ENCODE measurements at places on chromosomes 16 and 17.

- ATAC-seq = no peak
These were observed 126.2 kb upstream of the WSCD1 start for GRCh38 chr17:5943982-5944381.

GRCh38 chr17:4903051-4903818 lies at the start of gene CHRNE:
CHRNE (minus strand) TSS chr17:4903098; CDS start chr17:4903063, 35 bp downstream.
- peak; percentile 27 for ATAC-seq

DNA sequence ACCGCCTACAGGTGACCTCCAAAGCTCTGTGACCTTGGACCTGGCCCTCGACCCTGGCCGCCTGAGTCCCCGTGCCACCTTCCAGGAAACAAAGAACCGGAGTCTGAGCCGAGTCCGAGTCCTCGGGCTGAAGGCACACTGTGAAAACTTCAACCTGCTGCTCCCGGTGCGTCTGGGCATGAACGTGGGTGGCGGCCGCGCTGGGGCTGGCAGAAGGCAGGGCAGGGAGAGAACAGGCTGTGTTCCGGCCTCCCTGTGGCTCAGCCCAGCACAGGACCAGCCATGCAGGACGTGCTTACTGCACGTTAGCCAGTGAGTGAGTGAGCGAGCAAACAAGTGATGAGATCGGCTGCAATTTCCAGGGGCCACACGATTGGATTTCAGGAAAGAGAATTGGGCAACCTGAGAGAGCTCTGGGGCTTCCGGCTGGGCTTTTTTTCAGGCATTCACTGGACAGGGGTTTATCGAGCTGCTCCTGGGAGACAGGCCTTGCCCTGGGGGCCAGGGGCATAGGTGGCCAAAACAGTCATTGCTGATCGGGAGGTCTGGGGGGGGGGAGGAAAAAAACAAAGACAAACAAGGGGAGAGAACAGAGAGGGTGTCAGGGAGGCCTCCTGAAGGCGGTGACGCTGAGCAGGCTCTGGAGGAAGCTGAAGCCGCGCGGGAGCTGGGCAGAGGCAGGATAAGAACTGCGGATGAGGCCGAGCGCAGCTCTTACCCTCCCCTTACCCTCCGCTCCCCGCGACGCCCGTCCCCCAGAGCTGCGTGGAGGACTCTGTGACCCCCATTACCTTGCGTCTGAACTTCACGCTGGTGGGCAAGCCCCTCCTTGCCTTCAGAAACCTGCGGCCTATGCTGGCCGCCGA lies 16.9 kb downstream of the ITGAX start:
- no peak for ATAC-seq

DNA sequence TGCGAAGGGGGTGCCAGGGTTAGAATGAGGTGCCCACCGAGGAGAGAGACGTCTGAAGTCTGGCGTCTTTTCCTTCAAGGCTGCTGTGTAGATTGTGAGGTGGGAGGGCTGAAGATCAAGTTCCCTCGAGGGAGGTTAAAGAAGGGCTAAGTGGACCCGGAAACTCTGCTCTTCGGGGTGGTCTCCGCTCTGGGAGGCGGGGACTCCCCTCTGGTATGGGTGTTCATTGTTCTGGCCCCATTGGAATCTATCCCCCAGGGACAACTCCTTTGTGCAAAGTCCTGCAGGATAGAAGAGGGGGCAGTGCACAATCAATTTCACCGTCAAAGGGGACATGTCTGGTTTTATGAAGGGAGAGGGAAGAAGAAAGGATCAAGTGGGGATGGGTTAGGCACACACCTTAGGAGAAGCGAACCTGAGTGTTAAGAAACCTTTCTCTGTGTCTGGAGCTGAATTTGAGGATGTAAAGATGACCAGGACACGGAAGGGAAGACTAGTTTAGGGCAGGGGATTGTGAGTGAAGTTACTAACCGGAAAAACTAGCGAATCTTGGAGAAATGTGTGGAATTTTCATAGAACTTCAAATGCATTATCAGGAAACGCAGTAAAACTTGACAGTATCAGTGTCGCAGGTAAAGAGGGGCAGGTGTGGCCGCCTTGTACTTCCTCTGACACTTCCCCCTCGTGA lies 809 bp upstream of the RAB34 start:
- ATAC-seq = no peak

DNA sequence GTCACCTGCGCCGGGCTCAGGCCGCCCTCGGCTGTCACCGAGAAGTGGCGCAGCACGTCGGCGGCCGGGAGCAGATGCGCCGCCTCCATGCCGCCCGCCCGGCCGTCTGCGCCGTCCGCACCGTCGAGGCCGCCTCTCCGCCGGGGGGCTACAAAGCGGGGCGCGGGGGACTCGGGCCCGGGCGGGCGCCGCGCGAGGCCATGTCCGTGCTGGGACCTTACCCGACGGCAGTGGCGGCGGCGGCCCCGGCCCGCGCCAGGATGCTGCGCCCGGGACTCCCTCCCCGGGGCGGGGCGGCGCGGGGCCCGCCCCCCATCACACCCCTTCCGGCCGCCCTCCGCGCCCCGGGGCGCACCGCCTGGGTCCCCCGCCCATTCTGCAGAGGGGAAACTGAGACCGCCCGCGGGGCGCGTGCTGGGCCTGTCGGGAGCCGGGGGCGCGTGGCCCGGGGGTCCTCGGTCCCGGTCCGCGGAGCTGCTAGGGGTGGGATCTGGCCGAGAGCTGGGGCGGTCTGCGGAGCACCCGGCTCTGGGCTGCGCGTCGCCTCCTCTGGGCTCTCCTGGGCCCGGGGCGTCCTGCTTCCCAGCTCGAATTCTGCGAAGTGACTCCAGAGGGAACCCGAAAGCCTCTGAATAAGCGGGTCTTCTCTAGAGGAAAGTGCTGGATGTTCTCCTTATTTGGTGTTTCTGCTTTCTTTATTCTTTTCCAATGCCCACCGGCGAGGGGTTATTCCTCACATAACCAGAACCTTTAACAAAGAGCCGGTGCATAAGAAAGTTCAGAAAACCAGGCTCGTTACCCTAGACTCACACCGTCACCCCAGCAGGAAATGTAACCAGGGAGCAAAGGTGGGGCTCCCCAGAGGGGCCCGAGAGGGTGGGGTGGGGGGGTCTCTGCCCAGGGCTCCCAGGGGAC lies at the start of gene ATP2A3:
TSS of gene ATP2A3 (minus strand) at position 235 of the 915 bp plus-strand sequence. CDS start at position 89, 146 bp downstream.
- peak; percentile 85 for ATAC-seq

DNA sequence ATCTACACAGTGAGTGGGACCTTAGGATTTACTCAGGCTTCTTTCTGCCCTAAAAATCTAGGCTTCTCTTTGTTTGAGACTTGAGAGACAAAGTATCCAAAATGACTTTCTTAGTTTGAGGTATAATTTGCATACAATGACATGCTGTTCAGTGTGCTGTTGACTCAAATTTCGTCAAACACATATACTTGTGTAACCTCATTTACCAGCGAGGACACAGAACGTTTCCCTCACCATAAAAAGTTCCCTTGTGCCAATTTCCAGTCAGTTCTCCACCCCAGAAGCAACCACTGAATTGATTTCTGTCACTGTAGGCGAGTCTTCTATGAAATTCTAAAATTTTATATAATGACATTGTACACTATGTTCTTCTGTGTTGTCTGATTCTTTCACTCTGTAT lies 68.0 kb upstream of the MAF start:
- no peak for ATAC-seq

GRCh38 chr16:16092925-16093627 lies 130.2 kb downstream of the ABCC6 start:
- ATAC-seq = no peak

DNA sequence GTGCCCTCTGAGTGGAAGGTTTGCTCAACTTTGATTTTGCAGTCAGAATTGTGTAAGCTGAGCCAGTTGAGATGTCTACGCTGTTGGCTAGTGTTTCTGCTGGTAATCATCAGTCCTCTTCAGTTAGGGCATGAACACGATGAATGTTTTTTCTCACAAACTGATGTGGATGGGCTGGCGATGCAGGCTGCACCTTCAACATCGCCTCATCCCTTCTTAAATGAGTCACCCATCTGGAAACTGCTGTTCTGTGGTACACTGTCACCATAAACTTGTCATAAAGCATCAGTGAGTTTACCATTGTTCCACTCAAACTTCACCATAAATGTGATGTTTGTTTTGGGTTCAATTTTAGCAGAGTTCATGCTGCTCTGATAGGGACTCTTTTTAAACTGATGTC lies 8.4 kb downstream of the C16orf95 start:
- peak; percentile 64 for ATAC-seq

GRCh38 chr17:79137789-79138165 lies 63.2 kb downstream of the ENGASE start:
- no peak for ATAC-seq

DNA sequence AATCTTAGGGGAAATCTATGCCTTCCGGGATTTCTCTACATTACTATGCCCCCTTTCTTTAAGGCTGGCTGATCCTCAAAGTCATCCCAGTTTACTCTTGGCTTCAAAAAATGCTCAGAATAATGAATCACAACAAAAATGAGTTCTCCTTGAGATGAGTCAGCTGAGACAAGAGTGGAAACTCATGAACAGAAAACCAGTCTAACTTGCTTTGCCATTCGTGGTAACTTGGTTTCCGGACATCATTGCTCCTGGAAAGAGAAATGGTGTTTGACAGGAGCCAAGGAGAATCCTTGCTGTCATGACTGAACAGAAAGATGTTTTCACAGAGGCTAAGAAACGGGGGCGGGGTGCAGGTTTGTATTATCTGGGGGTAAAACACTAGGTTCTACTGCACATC lies 435.6 kb upstream of the DYNLRB2 start:
- no peak for ATAC-seq

DNA sequence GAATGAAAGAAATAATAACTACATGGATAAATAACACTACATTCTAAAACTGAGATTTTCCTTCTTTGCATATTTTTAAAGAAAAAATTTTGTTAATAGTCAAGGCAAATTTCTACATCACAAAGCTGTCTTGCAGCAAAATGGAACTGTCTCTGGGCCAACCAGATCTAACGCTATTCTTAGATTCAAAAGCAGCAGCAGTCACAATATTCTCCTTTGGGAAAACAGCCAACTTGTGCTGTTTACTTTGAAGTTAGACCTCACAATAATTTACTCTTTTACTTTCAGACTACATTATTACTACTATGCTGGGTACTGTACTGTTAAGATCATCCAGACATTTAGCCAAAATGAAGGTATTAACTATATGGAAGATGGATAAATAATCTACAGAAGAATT lies 189.1 kb downstream of the CEP112 start:
- ATAC-seq = no peak

GRCh38 chr16:70735141-70735979 lies 49.5 kb upstream of the MTSS2 start:
- ATAC-seq = no peak

DNA sequence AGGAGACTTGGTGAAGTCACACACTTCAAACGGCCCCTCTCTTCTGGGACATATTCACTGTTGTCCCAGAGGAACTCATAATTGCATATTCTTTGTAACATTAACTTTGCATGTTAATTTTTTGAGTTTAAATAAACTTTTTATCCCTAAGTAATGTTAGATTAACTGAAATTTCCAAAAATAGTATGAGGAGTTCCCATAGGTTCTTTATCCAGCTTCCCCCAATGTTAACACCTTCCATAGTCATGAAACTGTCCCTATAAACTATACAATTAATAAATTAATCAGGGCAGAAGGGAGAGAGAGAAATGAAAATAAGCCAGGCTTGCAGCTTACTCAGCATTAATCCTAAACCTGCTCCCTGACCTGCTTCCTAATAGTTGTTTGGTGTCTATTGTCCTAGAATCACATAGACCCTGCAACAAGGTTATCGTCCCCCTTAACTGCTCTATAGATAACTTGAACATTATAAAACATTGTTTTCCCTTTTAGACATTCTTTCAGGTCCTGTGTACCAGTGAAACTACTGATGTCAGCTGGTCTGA lies 589.8 kb upstream of the CDH5 start:
- no peak for ATAC-seq

- ATAC-seq = no peak
These were observed 21.6 kb downstream of the POLR3E start for GRCh38 chr16:22318690-22319358.

GRCh38 chr16:12148120-12148519 lies 171.6 kb downstream of the SNX29 start:
- ATAC-seq = no peak

GRCh38 chr17:49677933-49678847 lies at the start of gene SPOP:
SPOP (minus strand) TSS chr17:49678097; CDS start chr17:49622810, 55,287 bp downstream.
- peak; percentile 92 for ATAC-seq

DNA sequence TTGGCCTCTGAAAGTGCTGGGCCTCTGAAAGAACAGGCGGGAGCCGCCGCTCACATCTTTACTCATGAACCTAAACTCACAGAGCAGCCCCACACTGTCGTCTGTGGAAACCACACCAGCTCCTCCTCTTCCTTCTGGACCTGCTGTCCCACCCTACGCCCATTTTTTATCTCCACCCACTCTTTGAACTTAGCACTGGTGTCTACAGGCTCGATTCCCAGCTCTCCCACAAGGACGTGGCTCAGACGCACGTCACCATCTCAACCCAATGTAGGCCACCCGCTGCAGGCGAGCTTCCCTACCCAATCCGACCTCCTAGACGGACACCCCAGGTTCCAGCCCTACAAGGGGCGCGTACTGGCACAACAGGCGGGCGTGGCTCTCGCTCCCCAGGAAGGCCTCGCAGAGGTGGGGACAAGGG lies 62.2 kb downstream of the NXN start:
- ATAC-seq = no peak

DNA sequence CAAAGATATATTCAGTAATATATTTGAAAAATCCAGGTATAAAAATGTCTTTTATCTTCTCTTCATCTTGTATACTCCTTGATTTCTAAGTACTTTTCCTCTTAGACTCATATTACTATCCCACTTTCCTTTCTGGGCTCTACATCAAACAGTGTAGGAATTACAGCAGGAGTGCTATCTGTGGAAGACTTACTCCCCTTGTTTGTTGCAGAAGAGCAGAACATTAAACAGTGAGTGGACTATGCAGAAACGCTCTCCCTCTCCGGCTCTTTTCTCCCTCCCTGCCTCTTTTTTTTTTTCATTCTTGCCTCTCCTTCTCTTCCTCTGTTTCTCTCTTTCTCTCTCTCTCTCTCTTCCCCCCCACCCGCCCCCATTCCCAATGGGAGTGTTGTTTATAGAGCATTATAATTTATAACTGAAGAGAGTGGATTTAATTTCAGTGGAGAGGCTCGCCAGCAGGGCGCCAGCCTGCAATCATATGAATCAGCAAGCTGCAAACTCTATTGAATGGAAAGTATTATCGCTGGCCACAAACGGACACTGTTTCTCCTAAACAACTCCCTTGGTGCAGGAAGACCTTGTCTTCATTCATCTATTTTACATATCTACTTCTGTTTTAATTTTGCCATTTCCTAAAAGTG lies 242.3 kb upstream of the TBX2 start:
- no peak for ATAC-seq

- no peak for ATAC-seq
These were observed 101.8 kb downstream of the CBLN1 start for GRCh38 chr16:49179714-49180330.

- ATAC-seq = no peak
These were observed 235.0 kb downstream of the CHD9NB start for GRCh38 chr16:52817696-52818095.

DNA sequence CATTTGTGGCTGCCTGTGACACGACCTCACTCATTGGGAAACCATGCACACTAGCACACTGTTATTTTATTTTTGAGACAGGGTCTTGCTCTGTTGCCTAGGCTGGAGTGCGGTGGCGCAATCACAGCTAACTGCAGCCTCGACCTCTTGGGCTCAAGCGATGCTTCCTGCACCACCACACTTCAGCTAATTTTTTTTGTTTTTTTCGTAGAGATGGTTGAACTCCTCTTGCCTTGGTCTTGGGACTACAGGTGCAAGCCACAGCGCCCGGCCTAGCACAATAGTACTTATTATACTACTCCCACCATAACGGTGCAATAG lies 2.8 kb upstream of the NPTX1 start:
- no peak for ATAC-seq

- ATAC-seq = no peak
These were observed 12.6 kb downstream of the C1QTNF1 start for GRCh38 chr17:79036596-79036995.
